Ovary (tissue), 10 donors: ENCODE measurements at places on chromosomes 2 and 18. TPM values are rescaled to one million over a fixed set of nuclear protein-coding genes. Genes with fewer than 3 reads are reported as not detected.

Gene ANKRD30B
- total RNA-seq = not detected

DNA sequence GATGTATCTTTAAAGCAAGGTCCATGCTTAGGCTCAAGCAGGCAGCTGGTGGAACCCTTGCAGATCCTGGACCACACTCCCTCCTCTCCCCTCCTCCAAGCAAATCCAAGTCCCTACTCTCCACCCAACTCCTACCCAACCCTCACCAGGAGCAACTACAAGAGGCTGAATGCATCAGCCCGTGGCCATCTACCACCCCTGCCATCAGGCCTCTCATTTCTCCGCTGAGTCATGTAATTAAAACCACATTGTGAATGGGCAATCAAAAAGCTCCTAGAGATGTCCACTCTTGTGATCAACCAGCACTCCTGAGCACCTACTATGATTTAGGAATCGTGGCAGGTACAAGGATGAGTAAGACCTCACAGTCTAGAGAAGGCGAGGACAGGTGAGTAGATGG, 142.2 kb upstream of the CAPN13 start:
- no peaks in the 10 kb centered on the region for H3K4me1 ChIP-seq
- no peaks in the 10 kb centered on the region for H3K36me3 ChIP-seq
- H3K4me3 ChIP-seq = no peak overlapping the region
- no peak overlapping the region for H3K27ac ChIP-seq
- no peak for DNase-seq
- H3K27me3 ChIP-seq = no peaks in the 10 kb centered on the region

DNA sequence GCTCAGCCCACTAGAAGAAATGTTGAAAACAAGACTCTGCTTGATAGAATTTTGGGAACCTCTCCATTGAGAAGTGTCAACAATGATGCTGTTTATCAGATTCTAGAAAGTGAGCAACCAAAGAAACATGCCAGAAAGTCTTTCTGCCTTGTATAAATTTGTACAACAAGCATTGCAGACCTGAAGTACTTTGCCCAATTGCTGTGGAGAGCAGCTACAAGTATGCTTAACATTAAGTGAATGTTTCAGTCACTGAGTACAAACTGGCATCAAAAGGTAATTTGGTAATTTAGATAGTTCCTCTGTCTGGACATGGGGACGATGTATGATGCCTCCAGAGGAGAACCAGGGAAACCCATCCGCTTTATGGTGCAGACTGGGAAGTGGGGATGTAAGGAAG, 33.4 kb upstream of the SKA1 start:
- no peaks in the 10 kb centered on the region for H3K27me3 ChIP-seq
- H3K27ac ChIP-seq = no peak overlapping the region
- no peak overlapping the region for H3K4me3 ChIP-seq
- H3K36me3 ChIP-seq = no peaks in the 10 kb centered on the region
- DNase-seq = no peak
- no peaks in the 10 kb centered on the region for H3K4me1 ChIP-seq

Gene ESPNL
- total RNA-seq = 7.0 TPM

- H3K4me1 ChIP-seq = no peaks in the 10 kb centered on the region
- DNase-seq = no peak
- H3K27me3 ChIP-seq = no peaks in the 10 kb centered on the region
- no peaks in the 10 kb centered on the region for H3K36me3 ChIP-seq
- no peak overlapping the region for H3K4me3 ChIP-seq
- H3K27ac ChIP-seq = no peak overlapping the region
These were observed 2.4 kb downstream of the SCG2 start for GRCh38 chr2:223599640-223600380.

GRCh38 chr2:65565681-65566080, 133.3 kb upstream of the SPRED2 start:
- H3K4me1 ChIP-seq = no peaks in the 10 kb centered on the region
- H3K27me3 ChIP-seq = no peaks in the 10 kb centered on the region
- no peaks in the 10 kb centered on the region for H3K36me3 ChIP-seq
- H3K4me3 ChIP-seq = no peak overlapping the region
- no peak for DNase-seq
- no peak overlapping the region for H3K27ac ChIP-seq

DNA sequence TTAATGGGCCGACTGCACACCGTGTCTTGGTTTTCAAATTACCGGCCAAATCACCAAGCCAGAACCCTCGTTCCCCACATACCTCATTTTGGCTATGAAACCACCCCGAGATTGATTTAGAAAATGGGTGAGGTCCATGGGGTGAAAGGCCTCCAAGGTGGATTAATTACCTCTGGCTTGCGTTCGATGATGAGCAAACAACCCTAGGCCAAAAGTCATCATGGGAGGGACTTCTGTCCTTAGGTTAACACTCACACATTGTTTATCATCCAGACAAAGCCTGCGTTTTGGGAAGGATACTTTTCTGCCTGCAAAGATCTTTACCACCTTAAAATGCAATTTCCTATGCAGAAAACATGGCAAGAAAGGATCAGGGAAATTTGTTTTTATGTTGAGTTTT, 48.5 kb downstream of the GALR1 start:
- no peaks in the 10 kb centered on the region for H3K27me3 ChIP-seq
- H3K27ac ChIP-seq = no peak overlapping the region
- DNase-seq = no peak

GRCh38 chr2:104945866-104946265, 92.0 kb downstream of the POU3F3 start:
- H3K27ac ChIP-seq = no peak overlapping the region
- no peak for DNase-seq
- H3K36me3 ChIP-seq = no peaks in the 10 kb centered on the region

Gene ADGRF3
- not detected for total RNA-seq

Gene DNAH7
- 2.3 TPM for total RNA-seq

GRCh38 chr18:60601249-60601648, 228.7 kb upstream of the MC4R start:
- no peaks in the 10 kb centered on the region for H3K36me3 ChIP-seq
- no peaks in the 10 kb centered on the region for H3K4me1 ChIP-seq
- H3K27me3 ChIP-seq = no peaks in the 10 kb centered on the region

DNA sequence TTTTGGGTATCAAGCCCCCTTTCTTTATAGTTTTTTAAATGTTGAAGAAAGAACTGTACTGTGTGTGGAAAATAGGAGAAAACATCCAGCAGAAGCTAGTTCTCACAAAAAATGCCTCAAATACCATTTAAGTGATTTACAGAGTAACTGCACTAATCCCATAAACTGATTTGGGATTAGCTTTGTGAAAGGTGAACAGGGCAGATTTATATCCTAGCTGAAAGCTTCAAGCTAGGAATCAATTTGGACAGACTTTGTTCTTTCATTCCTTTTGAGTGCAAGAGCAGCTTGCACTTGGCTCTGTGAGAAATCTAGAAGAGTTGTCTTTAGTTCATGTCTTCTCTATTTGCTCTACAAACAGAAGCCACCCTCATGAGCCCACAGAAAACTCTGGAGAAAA, 183.9 kb upstream of the VRK2 start:
- DNase-seq = no peak
- no peaks in the 10 kb centered on the region for H3K4me1 ChIP-seq
- no peak overlapping the region for H3K27ac ChIP-seq
- H3K27me3 ChIP-seq = no peaks in the 10 kb centered on the region

DNA sequence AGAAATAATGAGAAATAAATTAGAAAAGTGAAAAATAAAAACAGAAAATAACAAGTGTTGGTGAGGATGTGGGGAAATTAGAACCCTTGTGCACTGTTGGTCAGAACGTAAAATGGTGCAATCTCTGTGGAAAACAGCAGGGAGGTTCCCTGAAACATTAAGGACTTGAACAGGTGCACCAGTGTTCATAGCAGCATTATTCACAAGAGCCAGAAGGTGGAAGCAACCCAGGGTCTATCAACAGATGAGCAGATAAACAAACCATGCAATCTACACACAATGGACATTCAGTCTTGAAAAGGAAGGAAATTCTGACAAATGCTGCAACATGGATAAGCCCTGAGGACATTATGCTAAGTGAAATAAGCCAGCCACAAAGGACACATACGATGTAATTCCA, 58.2 kb upstream of the TFCP2L1 start:
- H3K4me3 ChIP-seq = no peak overlapping the region
- no peaks in the 10 kb centered on the region for H3K36me3 ChIP-seq
- H3K4me1 ChIP-seq = no peaks in the 10 kb centered on the region
- DNase-seq = no peak
- no peaks in the 10 kb centered on the region for H3K27me3 ChIP-seq

Gene UGT1A5
- not detected for total RNA-seq

Gene ZNF892
- 5.8 TPM for total RNA-seq

DNA sequence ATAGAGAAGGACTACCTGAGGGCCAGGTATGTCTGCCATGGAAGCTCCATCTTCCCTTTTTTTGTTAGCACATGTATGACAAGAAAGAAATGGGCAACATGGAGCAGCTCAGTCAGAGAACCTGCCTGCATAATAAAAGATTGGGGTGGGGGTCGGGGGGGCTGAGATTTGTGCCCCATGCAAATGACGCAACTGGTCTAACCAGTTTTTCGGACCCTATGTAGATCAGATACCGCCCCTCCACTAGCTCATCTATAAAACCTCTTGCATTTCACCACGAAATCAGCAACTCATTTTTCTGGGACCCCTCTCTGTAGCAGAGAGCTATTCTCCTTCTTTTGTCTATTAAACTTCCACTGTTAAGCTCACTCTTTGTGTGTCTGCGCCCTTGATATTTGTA, 657.2 kb downstream of the ERBB4 start:
- no peaks in the 10 kb centered on the region for H3K27me3 ChIP-seq
- no peak for DNase-seq
- no peak overlapping the region for H3K27ac ChIP-seq
- H3K4me3 ChIP-seq = no peak overlapping the region
- H3K4me1 ChIP-seq = no peaks in the 10 kb centered on the region

GRCh38 chr2:216839688-216840087, 20.2 kb downstream of the TNP1 start:
- H3K4me3 ChIP-seq = no peak overlapping the region
- H3K36me3 ChIP-seq = no peaks in the 10 kb centered on the region
- H3K27me3 ChIP-seq = no peaks in the 10 kb centered on the region

Gene DHRS9
- 0.23 TPM for total RNA-seq

Gene FBXO15
- total RNA-seq = 0.48 TPM

Gene SLC9A4
- total RNA-seq = not detected

DNA sequence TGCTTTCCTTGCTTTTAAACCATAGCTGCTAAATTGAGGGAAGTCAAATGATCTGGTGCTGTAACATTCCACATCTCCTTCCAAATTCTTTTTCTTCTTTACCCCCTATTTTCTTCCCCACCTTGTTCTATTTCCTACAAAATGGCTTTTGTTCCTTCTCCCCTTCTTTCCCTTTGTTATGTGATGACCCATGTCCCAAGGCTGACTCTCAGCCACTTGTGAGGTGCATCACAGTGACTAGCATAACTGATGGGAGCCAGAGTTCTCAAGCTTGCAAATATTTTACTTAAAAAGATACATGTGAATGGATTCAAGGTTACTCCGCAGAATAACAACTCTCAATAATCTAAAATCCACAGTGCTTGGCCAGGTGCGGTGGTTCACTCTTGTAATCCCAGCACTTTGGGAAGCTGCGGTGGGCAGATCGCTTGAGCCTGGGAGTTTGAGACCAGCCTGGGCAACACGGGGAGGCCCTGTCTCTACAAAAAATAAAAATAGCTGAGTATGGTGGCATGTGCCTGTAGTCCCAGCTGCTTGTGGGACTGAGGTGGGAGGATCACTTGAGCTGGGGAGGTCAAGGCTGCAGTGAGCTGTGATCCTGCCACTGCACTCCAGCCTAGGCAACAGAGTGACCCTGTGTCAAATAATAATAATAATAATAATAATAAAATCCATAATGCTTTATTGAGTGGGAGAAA, 100.1 kb upstream of the CERS6 start:
- no peak overlapping the region for H3K27ac ChIP-seq
- H3K36me3 ChIP-seq = no peaks in the 10 kb centered on the region
- H3K4me1 ChIP-seq = no peaks in the 10 kb centered on the region
- no peaks in the 10 kb centered on the region for H3K27me3 ChIP-seq
- DNase-seq = no peak
- no peak overlapping the region for H3K4me3 ChIP-seq

- H3K4me3 ChIP-seq = peak overlapping the region; percentile 73
- H3K27me3 ChIP-seq = no peaks in the 10 kb centered on the region
- DNase-seq = peak; percentile 62
- H3K4me1 ChIP-seq = no peaks in the 10 kb centered on the region
- no peak overlapping the region for H3K27ac ChIP-seq
- H3K36me3 ChIP-seq = no peaks in the 10 kb centered on the region
These were observed 447 bp downstream of the RETSAT start for GRCh38 chr2:85353876-85354285.

Gene ATIC
- 24.2 TPM for total RNA-seq

DNA sequence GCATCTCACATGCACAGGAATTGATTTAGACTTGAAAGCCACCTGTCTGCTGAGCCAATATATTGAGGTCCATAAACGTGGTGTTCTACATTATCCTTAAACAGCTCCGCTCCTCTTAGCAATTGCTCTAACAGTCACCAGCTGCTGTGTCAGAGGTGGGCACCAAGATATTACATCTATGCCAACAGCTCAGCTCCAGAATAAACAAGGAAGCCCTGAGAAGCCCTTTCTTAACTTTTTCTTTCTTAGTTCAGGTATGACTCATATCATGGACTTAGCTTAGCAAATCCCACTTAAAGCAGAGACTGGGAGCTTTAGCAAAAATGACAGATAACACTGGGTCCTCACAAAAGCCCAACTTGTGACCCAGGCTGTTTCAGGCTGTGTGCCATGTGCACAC, 436.6 kb downstream of the IRS1 start:
- no peaks in the 10 kb centered on the region for H3K36me3 ChIP-seq
- no peak for DNase-seq
- no peak overlapping the region for H3K27ac ChIP-seq
